NCI-H1105 (cell line): ENCODE measurements at places on chromosomes 16 and 17.

DNA sequence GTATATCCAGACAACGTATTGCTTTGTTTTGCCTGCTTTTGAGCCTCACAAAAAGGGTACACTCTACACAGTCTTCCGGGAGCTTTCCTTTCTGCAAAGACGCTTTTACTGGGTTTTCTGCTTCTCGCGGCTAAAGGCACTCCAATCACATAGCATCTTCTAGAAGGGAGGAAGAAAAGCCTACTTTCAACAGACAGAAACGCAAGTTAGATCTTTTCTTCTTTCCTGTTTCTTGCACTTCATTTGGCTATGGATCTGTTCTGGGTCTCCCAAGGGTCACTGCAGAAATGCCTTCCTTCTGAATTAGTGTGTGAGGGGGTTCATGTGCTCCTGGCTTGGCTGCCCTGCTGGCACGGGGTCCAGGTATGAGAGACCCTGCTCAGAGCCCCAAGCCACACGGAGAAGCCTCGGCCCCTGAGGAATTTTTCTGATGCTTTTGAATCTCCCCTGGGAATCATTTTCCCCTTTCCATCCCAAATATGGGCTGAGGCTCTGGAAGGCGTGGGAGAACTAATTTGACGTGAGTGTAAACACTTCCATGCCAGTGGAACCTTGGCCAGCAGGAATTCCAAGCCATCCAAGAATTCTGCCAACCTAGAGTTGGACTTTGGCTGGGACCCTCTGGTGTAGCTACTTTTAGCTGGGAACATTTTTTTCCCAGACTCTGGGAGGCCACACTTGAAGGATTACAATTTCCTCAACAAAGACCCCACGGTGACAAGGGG, 49.6 kb upstream of the NKD1 start:
- no peak for DNase-seq

GRCh38 chr17:7557775-7558543, 591 bp upstream of the TNFSF13 start:
- DNase-seq: peak; percentile 85

DNA sequence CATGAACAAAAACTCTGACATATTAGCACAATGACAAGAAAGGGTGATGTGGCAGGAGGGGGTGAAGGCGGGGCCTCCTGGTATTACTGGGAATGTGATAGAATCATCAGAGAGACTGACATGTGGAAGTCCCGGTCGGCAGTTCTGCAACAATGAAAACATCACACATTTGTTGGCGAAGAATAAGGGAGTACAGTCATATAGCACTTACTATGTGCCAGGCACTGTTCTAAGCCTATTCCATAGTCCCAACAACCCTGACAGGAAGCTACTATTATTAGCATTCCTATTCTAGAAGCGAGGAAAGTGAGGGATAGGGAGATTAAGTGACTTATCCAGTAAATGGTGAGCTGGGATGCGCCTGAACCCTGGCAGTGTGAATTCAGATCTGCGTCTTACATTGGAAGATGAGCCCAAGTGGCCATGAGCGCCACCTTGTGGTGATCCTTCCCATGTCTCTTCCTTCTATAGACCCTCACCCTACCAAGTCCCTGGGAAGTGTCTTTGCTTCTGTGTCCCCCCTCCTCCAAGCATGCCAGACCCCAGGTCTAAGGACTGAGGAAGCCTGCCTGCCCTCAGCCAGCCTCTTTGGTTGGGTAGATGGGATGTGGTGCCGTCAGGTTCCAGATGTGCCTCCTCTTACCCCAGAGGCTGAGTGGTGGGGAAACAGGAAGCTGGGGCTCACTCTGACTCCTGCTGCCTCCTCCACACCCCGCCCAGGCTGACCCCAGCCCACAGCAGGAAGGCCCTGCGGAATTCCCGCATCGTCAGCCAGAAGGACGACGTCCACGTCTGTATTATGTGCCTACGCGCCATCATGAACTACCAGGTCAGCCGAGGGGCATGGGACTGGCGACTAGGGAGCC, 14.0 kb downstream of the FMNL1 start:
- peak; percentile 44 for DNase-seq

- DNase-seq: peak; percentile 72
These were observed 147.3 kb downstream of the CCDC182 start for GRCh38 chr17:57597531-57598453.

DNA sequence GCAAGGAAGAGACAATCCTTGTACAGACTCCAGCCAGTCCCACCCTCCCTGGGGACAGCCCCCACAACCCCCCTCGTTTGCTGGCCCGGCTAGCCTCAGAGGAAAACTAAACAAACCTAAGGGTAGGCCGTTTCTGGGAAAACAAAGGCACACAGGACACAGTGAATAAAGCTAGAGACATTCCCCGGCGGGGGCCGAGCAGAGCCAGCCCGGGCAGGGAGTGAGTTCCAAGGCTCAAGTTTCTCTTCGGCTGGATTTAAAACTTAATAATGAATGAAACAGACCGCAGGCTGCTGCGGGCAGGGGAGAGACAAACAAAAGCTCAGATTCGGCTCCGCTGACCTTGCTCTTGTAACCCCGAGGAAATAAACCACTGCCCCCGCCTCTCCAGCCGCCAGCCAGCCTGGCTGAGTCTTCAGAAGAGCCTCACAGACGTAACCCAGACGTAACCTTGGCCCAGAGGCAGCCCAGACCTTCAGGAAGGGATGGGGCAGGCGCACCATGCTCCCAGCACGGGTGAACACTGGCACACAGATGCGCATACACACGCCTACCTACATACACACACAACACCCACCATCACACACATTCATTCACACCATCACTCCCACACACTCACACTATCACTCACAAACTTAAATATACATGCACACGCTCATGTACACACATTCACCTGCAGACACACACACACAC, 216.0 kb downstream of the ZNF423 start:
- no peak for DNase-seq

DNA sequence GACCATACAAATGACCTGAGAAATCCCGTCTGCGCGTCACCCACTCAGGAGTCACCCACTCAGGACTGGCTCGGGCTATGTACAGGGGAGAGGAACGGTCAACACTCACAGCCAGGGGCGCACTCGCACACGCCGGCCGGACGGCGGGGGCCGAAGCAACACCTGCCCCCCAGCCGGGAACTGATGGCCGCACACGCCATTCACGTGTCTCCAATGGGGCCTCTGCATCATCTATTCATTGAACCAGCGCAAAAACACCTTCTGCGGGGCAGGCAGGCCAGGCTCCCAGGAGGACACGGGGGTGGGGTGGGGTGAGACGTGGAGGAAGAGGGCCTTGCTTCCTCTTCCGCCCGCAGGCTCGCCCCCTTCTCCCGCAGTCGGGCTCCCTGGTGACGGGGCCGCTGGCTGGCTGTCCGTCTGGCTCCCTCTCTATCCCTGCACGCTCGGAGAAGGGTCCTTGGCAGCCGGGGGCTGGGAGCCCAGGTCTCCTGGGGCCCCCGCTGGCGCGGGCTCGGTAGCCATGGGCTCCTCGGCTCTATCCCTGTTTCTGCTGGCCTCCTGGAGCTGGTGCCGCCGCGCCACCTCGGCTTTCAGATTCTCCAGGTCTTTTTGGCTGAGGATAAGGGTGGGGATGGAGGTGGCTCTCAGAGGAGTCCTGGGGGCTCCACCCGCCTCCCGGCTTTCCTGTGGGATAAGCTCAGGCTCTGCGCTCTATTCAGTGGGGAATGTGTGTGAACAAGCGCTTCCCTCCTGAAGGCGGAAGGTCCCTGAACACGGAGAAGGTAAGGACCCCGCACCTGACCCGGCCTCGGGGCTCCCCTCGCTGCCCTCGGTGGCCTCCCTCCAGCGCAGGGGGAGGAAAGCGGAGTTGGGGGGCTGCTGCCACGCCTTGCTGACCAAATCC, 21.1 kb downstream of the CLUH start:
- DNase-seq: no peak

DNA sequence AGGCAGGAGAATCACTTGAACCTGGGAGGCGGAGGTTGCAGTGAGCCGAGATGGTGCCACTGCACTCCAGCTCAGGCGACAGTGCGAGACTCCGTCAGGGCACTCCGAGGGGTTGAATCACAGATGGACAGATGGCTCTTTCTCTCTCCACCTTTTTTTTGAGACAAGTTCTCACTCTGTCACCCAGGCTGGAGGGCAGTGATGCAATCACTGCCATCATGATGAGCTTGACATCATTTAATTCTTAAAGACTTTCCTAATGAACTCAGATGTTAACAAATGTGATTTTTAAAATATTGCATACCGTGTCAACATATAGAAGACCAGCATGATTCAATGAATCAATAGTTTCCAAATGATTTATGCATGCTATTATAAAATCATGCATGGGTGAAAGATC, 3.5 kb downstream of the GDPD1 start:
- DNase-seq: no peak

- no peak for DNase-seq
These were observed 13.5 kb downstream of the PRCD start for GRCh38 chr17:76553178-76553908.

- DNase-seq: no peak
These were observed 6.4 kb downstream of the PHKB start for GRCh38 chr16:47467501-47467900.

DNA sequence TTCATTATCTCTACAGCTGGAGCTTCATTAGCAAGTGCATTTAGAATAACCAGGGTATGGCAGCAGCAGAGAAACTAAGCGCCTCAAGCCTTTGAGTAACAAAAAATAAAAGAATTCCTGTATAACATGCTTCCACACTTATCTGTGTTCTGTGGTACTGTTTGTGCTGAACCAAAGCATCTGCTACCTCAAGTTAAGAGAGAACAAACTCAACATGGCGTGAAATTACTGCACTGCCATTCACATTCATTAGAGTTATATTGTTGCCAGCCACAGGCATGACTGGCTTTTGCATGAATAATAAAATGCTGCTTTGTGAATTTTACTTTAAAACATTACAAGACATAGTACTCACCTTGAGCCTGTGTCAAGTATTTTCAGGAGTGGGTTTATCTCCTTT, 76.6 kb downstream of the NLK start:
- no peak for DNase-seq

GRCh38 chr17:81723651-81724209, 11.6 kb downstream of the SLC25A10 start:
- no peak for DNase-seq

GRCh38 chr16:6932871-6933385, 399.7 kb upstream of the RBFOX1 start:
- no peak for DNase-seq

DNA sequence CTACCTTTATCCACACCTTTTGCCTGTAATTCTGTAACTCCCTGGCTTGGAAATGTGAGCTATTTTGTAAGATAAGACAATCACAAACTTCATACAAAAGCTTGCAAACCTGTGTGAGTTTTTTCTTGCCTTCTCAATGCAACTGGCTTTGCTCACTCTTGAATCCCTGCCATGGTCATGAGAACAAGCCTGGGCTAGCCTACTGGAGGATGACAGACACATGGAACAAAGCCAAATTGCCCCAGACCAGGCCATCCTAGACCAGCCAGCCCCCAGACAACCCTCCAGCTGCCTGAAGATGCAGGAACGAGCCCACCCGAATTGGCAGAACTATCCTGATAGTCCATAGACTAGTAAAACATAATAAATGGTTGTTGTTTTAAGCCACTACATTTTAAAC, 466.6 kb upstream of the ERCC4 start:
- peak; percentile 88 for DNase-seq

DNA sequence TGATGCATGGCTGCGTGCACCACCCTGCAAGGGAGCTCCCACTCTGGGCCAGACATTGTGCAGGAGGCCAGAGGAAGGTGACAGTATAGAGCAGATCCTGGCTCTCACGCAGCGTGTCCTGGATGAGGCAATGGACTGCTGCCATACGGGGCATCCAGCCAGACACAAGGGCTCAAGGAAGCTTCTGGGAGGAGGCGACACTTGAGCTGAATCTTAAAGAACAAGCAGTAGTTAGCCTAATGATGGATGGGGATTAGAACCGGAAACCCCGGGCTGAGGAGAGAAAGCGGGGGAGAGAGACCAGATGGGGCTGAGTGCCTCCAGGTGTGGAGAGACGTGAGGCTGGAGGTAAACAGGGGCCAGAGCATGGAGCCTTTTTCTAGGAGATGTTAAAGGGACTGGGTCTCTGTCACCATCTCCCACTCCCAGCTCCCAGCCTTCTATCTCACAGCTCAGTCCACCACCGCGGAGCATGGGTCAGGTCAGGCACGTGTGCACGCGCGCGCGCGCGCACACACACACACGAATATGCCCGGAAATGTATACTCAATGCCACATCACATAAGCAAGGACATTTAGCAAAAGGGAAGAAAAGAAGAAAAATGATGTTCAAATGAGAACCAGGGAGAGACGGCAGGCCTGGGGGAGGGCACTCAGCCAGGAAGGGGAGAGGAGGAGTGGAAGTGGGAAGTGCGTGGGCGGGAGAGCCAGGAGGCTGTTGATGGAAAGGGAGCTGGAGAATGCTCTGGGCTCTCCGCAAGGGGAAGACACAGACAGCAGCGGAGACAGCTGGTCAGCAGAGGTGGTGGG, 46.3 kb downstream of the CCDC42 start:
- no peak for DNase-seq

- DNase-seq: no peak
These were observed 21.7 kb upstream of the PAFAH1B1 start for GRCh38 chr17:2571523-2572303.

DNA sequence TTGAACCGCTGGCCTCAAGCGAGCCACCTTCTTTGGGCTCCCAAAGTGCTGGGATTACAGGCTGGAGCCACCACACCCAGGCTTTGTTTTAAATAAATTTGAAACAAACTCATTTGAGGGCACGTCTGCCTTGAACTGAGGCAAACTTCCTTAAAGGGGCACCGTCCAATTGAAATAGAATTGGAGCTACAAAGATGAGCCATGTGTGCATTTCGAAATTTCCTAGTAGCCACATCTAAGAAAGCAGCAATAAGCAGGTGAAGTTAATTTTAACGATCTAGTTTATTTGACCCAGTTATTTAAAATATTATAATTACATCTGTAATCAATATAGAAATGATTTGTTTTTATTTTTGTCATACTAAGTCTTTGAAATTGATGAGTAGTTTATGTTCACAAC, 755 bp upstream of the C16orf89 start:
- no peak for DNase-seq

GRCh38 chr17:69412251-69412671, 2.2 kb upstream of the MAP2K6 start:
- no peak for DNase-seq

DNA sequence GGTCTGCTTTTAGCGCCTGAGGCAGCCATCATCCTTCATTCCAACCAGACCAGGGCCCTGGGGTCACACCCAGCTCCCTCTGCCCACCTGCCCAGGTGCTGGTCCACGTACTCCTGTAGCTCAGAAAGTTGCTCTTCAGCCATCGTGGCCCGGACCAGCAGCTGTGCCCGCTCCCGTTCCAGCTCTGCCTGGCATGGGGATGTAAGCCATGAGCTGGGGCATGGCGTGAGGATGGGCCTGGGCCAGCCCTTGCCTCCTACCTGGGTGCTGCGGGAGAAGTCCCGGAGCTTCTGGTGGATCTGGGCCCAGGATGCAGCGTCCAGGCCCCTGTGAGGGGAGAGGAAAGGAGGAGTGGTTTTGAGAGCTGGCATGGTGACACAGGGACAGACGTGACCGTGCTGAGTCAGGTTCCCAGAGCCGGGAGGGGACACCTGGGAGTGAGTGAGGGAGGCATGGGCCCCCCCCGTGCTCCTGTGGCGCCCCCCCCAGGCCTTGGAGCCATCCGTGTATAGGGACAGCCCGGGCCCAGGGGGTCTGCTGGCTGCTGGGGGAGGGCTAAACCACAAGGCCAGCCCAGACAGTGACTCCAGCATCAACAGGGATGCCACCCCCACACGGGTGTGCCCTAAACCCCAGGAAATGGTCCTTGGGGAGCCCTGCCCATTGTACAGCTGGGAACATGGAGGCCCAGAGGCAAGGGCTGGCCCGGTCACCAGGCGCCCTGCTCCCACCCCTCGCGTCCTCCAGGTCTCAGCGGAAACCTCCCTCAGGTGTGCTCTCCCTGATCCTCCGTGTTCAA, 2.1 kb downstream of the ANTKMT start:
- no peak for DNase-seq
